ENCODE measurements at places on chromosomes 4 and X. TPM values are rescaled to one million over a fixed set of nuclear protein-coding genes. Genes with fewer than 3 reads are reported as not detected.

The UPF3B gene
- 3.4 TPM for total RNA-seq

The ENPEP gene
- 12.7 TPM for total RNA-seq

The RAI2 gene
- not detected for total RNA-seq

The PAGE2B gene
- not detected for total RNA-seq

GRCh38 chrX:27466051-27466450, 2.9 kb upstream of the PPP4R3C start:
- no peak for DNase-seq

- DNase-seq = no peak
These were observed 48.1 kb upstream of the DHRSX start for GRCh38 chrX:2548711-2549423.

DNA sequence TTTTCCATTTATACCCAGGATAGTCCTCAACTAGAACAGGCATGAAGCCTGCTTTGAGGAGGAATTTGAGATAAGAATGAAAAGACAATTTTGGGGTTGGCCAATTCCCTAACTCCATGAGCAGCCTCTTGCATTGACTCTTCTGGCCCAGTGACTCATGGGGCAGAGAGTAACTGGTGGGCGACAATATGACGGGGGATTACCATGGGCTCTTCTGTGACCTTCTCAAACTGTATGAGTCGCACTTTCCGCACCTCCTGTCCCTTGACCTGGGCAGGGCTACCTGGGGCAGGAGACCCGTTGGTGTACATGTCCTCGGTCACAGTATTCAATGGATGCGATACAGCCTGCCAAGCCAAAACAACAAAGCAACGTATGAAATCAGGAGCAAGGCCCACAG, 13.3 kb downstream of the MPP1 start:
- no peak for DNase-seq

The MAGEC3 gene
- not detected for total RNA-seq

The ABCG2 gene
- total RNA-seq = 11.9 TPM

DNA sequence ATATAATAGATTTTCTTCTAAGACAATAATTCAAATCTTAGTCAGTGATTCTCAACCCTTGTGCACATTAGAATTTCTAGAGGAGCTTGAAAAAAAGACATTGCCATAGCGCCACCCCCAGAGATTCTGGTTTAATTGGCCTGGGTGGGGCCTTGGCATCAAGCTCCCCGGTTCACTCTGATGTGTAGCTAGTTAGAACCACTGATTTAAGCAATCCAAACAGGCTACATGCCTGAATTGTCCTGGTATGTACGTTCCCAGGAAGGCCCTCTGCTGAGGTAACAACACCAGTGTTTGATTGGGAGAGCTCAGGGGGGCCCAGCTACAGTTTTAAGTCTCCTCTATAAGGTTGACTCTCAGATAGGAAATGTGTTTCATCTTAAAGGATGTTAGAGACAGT, 1.3 kb upstream of the ATP10D start:
- DNase-seq = no peak

The GAGE12J gene
- not detected for total RNA-seq

The ARHGAP10 gene
- total RNA-seq = 24.5 TPM

The CFAP47 gene
- total RNA-seq = not detected

GRCh38 chrX:31397119-31397518, 325.3 kb upstream of the FTHL17 start:
- DNase-seq = no peak

The ABLIM2 gene
- total RNA-seq = not detected

- no peak for DNase-seq
These were observed 639.8 kb upstream of the DIPK2B start for GRCh38 chrX:45840411-45840950.

GRCh38 chr4:128601991-128602695, 207.4 kb upstream of the JADE1 start:
- peak; percentile 71 for DNase-seq

- DNase-seq = no peak
These were observed 335.4 kb downstream of the DHX15 start for GRCh38 chr4:24248674-24249630.

DNA sequence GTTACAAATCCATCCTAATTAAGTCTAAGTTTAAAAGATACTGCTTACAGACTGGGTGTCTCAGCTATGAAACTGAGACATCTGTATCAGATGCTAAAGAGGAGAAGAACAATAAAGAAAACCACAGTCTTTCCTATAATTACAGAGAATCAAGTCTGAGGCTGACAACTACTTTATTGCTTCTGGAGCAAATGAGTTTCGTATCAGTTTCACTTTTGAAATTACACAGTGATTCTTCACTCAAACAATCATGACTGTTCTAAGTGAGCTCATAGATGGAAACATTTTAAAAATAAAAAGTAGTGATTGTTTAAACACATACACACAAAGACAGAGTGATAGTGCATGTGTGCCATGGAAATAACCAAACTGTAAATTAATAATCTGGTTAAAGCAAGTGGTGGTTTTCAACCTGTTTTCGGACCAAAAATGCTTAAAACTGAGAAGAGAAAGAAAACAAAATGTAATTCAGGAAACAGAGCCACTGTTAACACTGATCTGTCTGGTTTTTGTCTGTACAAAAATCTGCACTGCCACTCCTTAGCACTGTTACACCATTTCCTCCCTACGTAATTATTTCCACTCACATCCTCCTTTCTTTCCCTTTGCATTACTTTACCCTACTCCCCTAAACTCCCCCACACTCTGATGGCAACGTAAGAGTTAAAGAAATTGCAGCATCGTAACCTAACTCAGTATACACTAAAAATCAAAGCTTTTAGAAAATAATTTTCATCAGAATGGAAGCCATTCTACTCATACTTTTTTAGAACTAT, 12.5 kb downstream of the RFC1 start:
- peak; percentile 9 for DNase-seq

DNA sequence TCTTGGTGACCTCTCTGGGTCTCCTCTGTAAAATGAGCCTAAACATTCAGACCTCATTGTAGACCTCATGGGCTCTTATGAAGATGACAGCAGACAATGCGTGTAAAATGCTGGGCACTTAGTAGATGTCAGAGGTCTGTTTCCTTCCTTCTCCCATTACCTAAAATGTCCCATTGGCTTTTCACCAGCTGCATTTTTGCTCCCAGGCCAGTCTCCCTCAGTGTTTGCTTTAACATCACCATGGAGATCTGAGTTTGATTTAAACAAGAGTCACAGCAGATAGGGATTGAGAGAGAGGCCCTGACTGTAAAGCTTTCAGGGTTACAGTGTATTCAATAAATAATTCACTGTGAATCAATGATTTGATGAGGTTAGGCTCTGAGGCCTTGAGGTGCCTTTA, 24.3 kb downstream of the PSAPL1 start:
- DNase-seq = no peak

GRCh38 chr4:153501578-153501977, 35.4 kb downstream of the TMEM131L start:
- no peak for DNase-seq

The SERPINA7 gene
- total RNA-seq = not detected

The GPR119 gene
- total RNA-seq = not detected

The G6PD gene
- 32.6 TPM for total RNA-seq
